ENCODE measurements at places on chromosomes 5 and 9. TPM values are rescaled to one million over a fixed set of nuclear protein-coding genes. Genes with fewer than 3 reads are reported as not detected.
A peak's percentile ranks its signal among the peaks of the same experiment; 100 is the strongest.

GRCh38 chr5:75993643-75994520 is 89.3 kb upstream of the SV2C start:
- DNase-seq: no peak

DNA sequence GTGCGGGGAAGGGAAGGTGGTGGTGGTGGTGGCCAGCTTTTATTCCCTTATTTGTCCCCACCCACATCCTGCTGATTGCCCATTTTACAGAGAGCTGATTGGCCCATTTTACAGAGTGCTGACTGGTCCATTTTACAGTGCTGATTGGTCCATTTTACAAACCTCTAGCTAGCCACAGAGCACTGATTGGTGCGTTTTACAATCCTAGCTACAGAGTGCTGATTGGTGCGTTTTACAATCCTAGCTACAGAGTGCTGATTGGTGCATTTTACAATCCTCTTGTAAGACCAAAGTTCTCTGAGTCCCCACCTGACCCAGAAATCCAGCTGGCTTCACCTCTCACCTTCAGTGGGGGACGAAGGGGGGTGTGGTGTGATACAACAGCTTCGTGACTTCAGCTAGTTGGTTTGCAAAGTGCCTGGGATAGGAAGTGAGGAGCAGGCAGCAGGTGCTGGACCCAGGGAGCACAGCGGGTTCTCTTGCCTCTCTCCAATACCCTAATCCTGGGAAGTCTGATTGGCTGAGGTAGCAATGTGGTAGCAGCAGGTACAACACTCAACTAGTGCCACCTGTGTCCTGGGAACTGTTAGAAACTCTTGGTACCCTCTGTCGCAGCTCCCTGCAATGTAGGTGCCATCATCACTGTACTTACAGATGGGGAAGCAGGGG is 92.1 kb downstream of the BARX1 start:
- no peak for DNase-seq

DNA sequence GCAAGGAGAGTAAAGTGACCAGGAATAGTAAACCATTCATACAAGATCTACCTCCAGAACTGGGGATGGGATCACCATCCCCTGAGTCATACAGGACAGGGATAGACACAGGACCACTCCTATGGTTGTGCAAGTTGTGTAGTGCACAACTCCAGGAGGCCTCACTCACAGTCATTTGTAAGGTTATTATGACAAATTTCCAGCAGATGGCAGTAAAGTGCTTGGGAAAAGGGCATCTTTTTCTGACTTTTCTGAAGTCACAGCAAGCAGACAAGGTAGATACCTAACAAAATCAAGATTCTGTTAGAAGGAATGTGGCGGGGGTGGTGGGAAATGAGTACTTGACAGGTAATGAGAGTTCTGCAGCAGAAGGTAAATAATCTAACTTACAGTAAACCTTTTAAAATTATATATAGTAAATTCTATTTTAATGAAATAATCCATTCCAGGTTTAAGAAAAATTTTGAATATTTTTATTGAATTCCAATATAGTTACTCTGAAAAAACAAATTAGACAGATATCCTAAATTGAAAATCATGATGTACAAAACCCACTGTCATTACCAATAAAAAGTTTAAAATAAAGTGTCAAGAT is 16.7 kb upstream of the KIF27 start:
- DNase-seq: peak; percentile 44

GRCh38 chr9:27336829-27337228 is 39.9 kb upstream of the EQTN start:
- no peak for DNase-seq

DNA sequence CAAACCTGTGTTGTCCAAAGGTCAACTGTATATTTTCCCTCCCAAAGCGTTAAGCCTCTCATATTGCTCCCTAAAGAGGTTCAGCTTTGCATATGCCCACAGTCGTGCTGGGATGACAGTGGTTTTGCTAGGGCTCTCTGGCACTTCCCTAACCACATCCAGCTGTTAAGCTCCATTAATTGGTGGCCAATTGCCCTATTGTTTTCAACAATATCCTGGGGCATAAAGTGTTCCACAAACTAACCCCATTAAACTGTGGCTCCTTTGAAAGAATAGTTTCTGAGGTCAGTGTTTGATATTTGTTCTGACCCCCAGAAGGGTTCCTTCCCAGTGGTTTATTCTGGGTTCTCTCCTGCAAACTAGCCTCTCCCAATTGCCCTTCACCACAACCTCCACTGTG is 194.5 kb downstream of the HSD17B3 start:
- no peak for DNase-seq

GRCh38 chr5:108315829-108316228 is 66.1 kb downstream of the FBXL17 start:
- DNase-seq: no peak

- DNase-seq: peak; percentile 67
Measured at GRCh38 chr5:95731571-95732554, 727 bp downstream of the RHOBTB3 start.

DNA sequence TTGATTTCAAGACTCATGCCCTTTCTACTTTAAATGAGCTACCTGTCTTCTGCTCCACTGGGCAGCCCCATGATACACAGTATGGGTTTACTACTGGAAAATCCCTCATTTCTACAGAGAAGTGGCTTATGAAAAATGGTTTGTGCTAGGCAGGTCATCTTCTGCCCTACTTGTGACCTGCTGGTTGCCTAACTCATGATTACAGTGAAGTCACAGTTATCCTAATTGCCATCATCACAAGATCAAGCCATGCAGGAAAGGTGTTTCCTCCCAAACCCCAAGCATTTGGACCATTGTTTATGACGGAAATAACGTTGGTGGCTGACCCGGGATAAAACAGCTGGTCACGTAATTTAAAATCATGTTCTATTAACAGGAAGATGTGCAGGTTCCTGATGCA is 330.6 kb downstream of the ACTL7B start:
- DNase-seq: no peak

DNA sequence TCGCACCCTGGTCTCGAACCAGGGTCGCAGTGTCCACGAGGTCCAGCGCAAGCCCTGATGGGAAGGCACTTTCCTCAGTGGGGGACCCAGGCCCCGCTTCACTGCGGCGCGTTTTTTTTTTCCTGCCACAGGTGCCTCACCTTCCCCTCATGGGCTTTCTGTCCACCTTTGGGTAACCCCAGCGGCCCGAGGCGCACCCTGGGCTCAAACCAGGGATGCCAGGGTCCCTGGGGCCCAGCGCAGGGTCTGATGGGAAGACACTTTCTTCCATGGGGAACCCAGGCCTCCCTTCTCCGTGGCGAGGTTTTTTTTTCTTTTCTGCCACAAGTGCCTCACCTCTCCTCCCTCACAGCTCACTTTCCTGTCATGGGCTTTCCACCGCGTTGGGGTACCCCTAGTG is 1269.9 kb downstream of the FOXD4L5 start:
- no peak for DNase-seq

DNA sequence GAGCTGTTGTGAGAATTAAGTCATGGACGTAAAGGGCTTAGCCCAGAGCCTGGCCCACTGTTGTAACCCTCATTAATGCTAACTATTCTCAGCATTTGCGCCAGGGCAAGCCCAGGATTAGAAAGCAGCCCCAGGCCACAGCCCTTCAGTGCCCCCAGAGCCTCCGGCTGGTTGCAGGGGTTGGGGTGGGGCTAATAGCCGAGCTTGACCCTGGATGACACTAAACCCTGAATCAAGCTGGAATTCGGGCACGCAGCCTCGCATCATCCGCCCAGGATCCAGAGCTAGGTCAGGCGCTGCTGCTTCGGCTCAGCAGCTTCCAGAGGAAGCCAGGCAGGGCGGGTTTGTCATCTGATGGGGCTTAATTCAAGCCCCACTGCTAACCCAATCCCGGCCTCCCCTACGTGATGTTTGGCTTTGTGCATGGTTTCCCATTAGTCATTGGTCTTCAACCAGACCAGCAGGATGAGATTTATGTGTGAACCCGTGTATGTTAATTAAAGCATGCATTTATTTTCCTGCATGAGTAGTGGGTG is 1.2 kb upstream of the MEGF9 start:
- DNase-seq: peak; percentile 42

DNA sequence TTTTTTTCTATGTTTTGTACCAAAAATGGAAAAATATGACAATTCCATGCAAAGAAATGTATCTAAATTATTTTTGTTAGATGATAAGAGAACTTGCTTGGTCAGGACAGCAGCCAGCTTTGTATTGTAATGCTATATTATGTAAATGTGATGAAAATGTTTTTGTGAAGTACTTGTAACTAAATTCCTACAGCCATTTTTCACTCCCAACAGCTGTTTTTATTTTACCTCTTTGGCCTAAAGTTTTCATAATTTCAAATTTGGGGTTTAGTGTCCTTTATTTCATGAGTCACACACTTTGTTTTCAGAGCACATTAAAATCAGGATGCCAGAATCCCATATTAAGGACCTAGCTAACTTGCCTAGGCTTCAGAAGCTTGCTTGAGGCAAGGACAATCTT is 64.1 kb downstream of the WDR41 start:
- DNase-seq: no peak

- DNase-seq: no peak
Measured at GRCh38 chr9:114383521-114384231, 4.1 kb downstream of the AKNA start.

CKMT2 gene
- total RNA-seq: 1.7 TPM

CWC27 gene
- 21.7 TPM for total RNA-seq

SLC36A3 gene
- not detected for total RNA-seq

RNF145 gene
- total RNA-seq: 72.6 TPM
